Aorta (tissue), 5 donors: ENCODE measurements at places on chromosomes 16 and 17. TPM values are rescaled to one million over a fixed set of nuclear protein-coding genes. Genes with fewer than 3 reads are reported as not detected.

DNA sequence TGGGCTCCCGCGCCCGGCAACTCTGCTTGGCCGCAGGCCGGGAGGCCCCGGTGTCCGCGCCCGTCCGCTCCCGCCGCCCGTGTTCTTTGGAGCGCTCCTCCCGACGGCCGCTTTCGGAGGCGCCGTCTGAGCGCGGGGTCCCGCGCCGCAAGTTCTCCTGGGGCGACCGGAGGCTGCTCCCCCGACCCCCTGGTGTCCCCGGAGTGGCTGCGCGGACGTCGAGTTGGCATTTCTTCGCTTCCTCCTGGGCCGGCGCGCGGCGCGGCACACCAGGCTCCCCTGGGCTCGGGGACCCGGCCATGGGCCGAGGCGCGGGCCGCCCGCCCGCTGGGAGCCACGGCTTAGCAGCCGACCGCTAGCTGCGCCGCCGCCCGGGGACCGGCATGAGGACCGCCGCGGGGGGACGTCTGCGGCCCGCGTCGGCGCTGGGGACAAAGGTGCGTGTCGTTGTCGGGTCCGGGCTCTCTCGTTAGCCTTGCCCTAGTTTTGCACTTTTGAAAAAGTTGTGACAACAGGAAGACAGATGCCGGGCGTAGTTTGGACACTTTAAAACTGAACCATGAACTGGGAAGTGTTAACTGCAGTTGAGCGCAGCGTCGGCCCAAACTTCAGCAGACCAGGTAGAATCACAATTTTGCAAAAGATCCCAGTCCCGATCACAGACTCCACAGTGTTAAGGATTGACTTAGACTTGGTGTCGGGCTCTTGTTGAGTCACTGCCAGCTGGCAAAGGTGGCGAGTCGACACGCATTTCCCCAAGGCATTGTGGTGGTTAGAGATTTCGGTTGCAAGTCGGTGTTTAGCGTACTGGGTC is 700 bp downstream of the UBN1 start:
- DNase-seq = peak; percentile 87
- peak overlapping the region; percentile 67 for H3K27ac ChIP-seq
- H3K4me3 ChIP-seq = peak overlapping the region; percentile 86
- no peaks in the 10 kb centered on the region for H3K4me1 ChIP-seq
- peaks cover 4% of the 10 kb centered on the region for H3K36me3 ChIP-seq

- no peak overlapping the region for H3K4me3 ChIP-seq
- no peaks in the 10 kb centered on the region for H3K36me3 ChIP-seq
- no peak for DNase-seq
- H3K27me3 ChIP-seq = no peaks in the 10 kb centered on the region
- peaks cover 3% of the 10 kb centered on the region for H3K4me1 ChIP-seq
Measured at GRCh38 chr16:69593751-69594255, 28.0 kb downstream of the NFAT5 start.

- H3K27me3 ChIP-seq = no peaks in the 10 kb centered on the region
- H3K36me3 ChIP-seq = no peaks in the 10 kb centered on the region
- H3K27ac ChIP-seq = no peak overlapping the region
- no peak overlapping the region for H3K4me3 ChIP-seq
Measured at GRCh38 chr16:57720142-57720575, 15.4 kb upstream of the KATNB1 start.

DNA sequence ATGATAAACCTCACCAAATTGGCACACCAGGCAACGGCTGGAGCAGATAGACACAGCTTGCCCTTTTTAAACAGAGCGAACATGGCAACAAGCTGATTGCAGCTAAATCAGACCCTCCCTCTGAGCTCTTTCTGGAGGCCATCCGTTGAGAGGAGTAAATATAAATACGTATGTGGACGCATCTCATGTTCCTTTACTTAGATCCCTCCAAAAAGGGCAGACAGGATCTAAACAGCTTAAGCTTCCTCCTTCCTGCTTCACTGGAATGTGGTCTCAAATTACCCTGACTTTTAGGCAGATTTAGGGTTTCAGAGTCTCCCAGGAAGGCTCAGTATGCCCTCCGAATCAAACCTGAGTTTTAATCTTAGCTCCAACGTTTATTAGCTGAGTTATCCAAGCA is 204.7 kb upstream of the GOT2 start:
- H3K4me3 ChIP-seq = no peak overlapping the region
- H3K27ac ChIP-seq = no peak overlapping the region
- H3K36me3 ChIP-seq = no peaks in the 10 kb centered on the region
- peaks cover 2% of the 10 kb centered on the region for H3K27me3 ChIP-seq
- DNase-seq = no peak

- H3K27ac ChIP-seq = no peak overlapping the region
- peaks cover 2% of the 10 kb centered on the region for H3K27me3 ChIP-seq
- no peak for DNase-seq
- H3K4me1 ChIP-seq = no peaks in the 10 kb centered on the region
Measured at GRCh38 chr16:17846030-17846429, 375.3 kb upstream of the XYLT1 start.

Gene NOD2
- total RNA-seq = 3.7 TPM

DNA sequence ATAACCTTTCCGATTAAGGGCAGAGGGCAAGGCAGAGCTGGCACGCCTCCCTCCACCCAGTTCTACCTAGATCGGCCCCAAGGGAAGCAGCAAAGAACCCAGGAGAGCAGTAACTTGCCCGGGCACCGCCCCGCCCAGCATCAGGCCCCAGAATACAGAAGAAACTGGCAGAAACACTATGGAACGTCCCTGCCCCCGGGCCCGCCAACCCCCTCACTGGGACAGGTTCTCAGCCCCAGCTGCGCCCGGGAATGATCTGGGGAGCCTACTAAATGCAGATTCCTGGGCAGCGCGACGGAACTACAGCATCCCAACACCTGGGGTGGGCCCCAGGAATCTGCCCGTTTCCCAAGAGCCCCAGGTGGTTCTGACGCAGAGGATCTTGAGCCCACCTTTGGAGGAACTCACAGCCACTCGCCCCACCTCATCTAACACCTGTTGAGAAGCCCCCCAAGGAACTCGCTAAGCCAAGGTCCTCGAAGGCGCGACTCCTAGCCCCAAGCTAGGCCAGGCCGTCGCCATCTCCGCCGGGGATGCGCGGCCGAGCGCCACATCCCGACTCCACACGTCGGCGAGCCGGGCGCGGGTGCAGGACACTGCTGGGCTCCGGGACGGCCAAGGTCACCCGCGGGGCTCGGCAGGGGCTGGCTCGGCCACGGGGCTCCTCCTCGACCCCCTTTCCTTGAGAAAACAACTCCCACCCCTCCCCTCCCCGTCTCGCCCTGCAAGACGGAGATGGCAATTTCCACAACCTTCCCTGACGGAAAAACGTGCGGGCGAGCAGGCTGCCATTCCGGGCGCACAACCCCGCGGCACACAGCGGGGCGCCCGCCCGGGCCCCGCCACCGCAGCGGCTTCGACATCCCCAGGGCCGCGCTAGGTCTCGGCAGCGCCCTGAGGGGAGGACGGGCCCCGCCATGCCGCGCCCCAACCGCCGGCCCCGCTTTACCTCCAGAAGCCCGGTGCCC is 913 bp downstream of the CDIP1 start:
- no peaks in the 10 kb centered on the region for H3K27me3 ChIP-seq
- DNase-seq = peak; percentile 82
- H3K36me3 ChIP-seq = no peaks in the 10 kb centered on the region
- peak overlapping the region; percentile 73 for H3K4me3 ChIP-seq
- peak overlapping the region; percentile 39 for H3K27ac ChIP-seq

Gene CA4
- 1.6 TPM for total RNA-seq

DNA sequence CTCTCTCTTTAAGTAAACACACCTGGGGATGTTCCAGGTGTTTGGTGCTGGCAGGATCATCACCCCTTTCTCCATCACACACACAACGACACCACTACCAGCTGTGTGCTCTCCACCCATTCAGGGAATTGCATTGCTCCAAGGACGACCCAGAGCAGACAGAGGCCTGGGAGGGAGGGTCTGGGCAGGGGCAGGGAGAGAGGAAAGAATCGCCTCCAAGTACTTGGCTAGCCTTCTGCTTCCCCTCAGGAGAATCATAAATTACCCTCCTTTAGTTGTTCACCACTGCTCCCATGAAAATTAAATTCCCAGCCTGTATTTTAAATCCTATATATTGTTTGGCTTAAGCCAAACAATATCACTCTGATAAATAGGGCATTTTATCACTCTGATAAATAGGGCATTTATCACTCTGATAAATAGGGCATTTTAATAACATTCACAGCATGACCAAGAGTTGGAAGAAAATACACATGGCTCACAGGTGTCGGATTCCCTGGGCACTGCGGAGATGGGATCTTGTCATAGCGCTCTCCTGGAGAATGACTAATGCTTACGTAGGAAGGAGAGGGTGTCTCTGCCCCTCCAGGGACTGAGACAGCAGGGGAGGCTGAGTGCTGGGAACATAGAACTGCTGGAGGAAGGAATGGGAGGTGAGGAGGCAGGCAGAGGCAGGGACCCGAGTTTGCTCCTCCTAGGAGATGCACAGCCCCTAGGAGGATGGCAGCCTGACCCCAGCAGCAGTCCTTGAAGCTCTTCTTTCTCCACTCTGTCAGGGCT is 673.6 kb downstream of the HS3ST4 start:
- no peaks in the 10 kb centered on the region for H3K27me3 ChIP-seq
- H3K4me1 ChIP-seq = no peaks in the 10 kb centered on the region
- no peak for DNase-seq
- H3K27ac ChIP-seq = no peak overlapping the region
- no peaks in the 10 kb centered on the region for H3K36me3 ChIP-seq
- H3K4me3 ChIP-seq = no peak overlapping the region

- peak; percentile 51 for DNase-seq
- H3K27ac ChIP-seq = peak overlapping the region; percentile 71
- peak overlapping the region; percentile 87 for H3K4me3 ChIP-seq
- no peaks in the 10 kb centered on the region for H3K4me1 ChIP-seq
- no peaks in the 10 kb centered on the region for H3K36me3 ChIP-seq
- H3K27me3 ChIP-seq = no peaks in the 10 kb centered on the region
Measured at GRCh38 chr16:21598701-21599121, 666 bp upstream of the METTL9 start.

GRCh38 chr17:41665566-41666236 is 23.0 kb upstream of the EIF1 start:
- peak; percentile 93 for DNase-seq
- no peak overlapping the region for H3K27ac ChIP-seq
- H3K27me3 ChIP-seq = no peaks in the 10 kb centered on the region
- no peaks in the 10 kb centered on the region for H3K36me3 ChIP-seq

DNA sequence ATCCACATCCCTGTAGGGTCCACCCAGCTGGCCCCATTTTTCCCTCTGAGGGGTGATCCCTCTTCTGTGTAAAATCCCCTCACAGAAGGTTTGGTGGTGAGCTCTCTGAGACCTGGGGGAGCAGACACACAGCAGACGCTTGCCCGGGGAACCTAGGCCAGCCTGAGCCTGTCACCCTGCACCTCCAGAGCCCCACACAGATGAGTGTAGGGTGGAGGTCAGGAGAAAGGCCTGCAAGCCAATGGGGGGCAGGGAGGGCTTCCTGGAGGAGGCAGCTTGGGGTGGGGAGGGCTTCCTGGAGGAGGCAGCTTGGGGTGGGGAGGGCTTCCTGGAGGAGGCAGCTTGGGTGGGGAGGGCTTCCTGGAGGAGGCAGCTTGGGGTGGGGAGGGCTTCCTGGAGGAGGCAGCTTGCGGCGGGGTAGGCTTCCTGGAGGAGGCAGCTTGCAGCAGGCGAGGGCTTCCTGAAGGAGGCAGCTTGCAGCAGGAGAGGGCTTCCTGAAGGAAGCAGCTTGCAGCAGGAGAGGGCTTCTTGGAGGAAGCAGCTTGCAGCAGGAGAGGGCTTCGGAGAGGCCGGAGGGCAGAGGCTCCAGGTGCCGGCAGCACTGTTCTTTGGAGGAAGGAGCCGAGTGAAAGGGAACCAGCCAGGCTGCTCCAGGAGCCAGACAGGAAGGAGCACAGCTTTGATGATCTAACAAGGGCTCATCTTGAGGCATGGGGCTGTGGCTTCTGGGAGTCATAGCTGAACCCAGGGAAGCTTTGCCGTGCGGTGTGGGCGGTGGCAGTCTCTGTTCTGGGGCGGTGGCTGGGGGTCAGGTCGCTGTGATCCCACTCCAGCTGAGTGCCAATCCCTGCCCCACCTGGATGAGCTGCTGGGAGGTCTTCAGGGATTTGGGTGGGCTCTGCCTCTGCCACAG is 83.7 kb upstream of the ZNF469 start:
- no peak overlapping the region for H3K4me3 ChIP-seq
- peak overlapping the region; percentile 7 for H3K27ac ChIP-seq
- H3K4me1 ChIP-seq = no peaks in the 10 kb centered on the region
- DNase-seq = peak; percentile 45

DNA sequence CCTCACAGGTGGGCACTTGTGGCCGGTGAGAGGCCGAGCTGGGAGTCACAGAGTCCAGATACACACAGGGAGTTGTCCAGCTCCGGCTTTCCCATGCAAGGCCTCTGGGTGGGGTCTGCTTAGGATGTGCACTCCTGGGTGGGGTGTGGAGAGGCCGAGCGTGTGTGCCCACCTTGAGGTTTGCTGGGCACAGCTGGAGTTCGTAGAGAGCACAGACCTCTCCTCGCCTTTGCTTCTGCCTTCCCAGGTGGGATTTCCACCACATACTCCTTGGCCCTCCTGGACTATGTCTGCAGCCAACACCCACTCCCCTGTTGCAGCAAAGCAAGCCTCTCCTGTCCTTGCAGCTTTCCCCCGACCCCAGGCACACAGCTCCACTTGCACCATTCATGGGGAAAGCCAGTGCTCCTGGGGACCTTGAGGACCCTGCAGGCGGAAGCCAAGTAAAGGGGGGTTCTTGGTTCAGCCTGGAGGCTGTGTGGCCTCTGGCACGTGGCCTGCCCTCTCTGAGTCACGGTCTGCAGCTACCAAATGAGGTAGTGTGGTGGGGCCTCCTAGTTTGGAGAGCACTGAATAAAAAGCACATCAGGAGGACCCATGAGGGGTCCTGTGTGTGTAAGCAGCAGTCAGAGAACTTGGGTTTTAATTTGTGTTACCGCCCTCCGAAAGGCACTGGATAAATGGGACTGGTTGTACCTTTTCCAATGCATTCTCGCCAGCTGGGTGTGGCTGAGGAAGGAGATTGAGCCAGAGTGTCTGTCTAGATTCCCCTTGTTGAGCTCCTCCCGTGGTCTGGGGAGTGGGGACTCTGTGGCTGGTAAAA is 31.5 kb downstream of the MPRIP start:
- no peak overlapping the region for H3K4me3 ChIP-seq
- no peak overlapping the region for H3K27ac ChIP-seq
- peak; percentile 78 for DNase-seq
- H3K36me3 ChIP-seq = no peaks in the 10 kb centered on the region
- no peaks in the 10 kb centered on the region for H3K27me3 ChIP-seq

GRCh38 chr17:60223456-60223855 is 73.7 kb downstream of the CA4 start:
- no peaks in the 10 kb centered on the region for H3K4me1 ChIP-seq
- H3K27me3 ChIP-seq = no peaks in the 10 kb centered on the region
- DNase-seq = no peak
- H3K27ac ChIP-seq = no peak overlapping the region
- no peak overlapping the region for H3K4me3 ChIP-seq
- H3K36me3 ChIP-seq = peaks cover 4% of the 10 kb centered on the region

Gene PRSS36
- total RNA-seq = 8.8 TPM

Gene NOTUM
- 0.60 TPM for total RNA-seq

- H3K4me1 ChIP-seq = peaks cover 46% of the 10 kb centered on the region
- no peaks in the 10 kb centered on the region for H3K27me3 ChIP-seq
- peak overlapping the region; percentile 75 for H3K27ac ChIP-seq
- no peaks in the 10 kb centered on the region for H3K36me3 ChIP-seq
Measured at GRCh38 chr17:59362811-59363205, 31.4 kb downstream of the YPEL2 start.

GRCh38 chr16:23966597-23967394 is 131.0 kb downstream of the PRKCB start:
- H3K4me3 ChIP-seq = no peak overlapping the region
- DNase-seq = no peak
- no peak overlapping the region for H3K27ac ChIP-seq
- H3K27me3 ChIP-seq = no peaks in the 10 kb centered on the region
